ENCODE measurements at places on chromosomes 5 and 9. TPM values are rescaled to one million over a fixed set of nuclear protein-coding genes. Genes with fewer than 3 reads are reported as not detected.

The TMEM215 gene
- polyA plus RNA-seq: not detected

DNA sequence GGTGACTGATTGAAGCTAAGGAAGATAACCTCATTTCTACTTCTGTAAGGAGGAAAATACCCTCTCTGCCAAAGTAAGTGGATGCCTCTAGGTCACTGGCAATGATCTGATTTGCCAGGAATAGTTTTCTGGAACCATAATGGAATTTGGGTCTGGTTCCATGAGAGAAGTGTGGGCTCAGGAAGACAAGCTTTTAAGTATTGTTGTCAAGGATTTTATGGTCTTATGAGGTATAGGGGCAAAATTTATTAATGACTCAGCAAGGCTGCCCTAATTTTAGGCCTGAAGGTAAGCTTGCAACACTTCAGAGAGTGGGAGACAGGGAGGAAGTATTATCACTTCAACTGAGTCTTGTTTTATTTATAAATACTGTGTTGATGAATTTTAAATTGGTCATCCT, 322.6 kb upstream of the ACTBL2 start:
- no peak for DNase-seq

The TAF1L gene
- polyA plus RNA-seq: not detected

The PCDHA9 gene
- not detected for polyA plus RNA-seq

- no peak for DNase-seq
Measured at GRCh38 chr5:80238097-80238496, 17.8 kb downstream of the SERINC5 start.

The IL33 gene
- not detected for polyA plus RNA-seq

The CMBL gene
- not detected for polyA plus RNA-seq

DNA sequence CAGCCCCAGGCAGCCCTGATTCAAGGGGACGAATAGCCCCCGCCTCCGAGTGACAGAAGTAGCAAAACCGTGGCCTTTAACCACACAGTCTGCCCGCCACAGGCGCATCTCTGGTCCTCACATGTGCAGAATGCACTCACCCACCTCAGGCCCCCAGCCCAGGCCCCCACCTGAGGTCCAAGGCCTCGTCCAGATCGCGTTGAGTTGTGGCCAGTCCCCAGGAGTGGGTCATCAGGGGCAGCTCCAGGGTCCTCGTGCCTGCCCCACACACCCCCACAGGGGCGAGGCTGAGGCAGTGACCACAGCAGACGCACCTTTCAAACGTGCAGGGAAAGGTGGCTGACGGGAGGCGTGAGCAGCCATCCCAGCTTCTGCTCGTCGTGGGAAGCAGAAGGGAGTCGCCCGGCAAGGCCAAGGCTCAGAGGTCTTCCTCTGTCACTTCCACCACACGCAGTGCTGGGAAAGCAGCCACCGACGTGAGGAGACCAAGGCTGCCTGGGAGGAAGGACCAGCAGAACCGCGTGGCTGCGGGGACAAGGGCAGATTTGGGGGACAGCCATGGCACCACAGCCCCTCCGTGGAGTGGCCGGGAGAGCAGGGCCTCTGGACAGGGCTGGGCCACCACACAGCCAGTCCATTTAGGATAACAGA, 77.8 kb upstream of the OTULINL start:
- DNase-seq: no peak

DNA sequence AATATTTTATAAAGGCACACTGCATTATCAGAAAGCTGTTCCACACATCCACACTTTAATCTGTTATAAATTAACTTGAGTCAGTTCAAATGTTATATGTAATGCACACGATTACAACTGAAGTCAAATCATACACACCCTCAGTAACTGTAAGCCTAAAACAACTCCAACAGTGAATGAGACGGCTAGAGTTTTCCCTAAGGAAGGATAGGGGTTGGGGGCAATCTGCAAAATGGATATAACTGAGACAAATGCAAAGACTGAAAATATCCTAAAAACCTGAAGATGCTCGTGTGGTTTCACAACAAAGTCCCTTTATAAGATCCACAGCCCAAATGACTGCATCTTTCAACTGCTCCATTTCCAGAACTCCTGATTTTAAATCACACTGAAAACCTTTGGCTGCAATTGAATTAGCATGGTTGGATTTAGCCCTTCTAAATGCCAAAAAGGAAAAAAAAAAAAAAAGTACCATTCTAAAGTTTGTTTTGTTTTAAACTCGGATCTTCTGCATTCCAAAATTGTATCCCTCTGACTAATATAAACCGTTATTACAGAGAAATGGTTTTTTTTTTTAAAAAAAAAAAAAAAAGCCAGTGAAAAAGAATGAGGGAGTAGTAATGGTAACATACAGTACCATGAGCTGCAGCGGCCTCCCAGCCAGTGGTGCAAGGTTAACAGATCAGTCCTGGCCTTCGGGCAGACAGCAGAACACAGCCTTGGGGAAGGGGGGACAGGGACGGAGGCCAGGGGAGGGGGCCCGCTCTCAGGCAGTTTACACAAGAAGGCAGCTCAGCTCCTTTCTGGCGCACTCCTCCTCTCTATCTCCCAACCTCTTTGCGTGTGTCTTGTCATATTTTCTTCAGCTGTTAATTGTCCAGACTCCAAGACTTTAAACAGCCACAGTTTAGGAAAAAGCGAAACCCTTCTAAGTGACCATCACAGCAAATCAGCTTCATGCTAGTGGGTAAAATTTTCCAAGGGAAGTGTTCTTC, 166.1 kb downstream of the BNC2 start:
- DNase-seq: no peak

The KIF27 gene
- 1.8 TPM for polyA plus RNA-seq

The NR4A3 gene
- 15.7 TPM for polyA plus RNA-seq

- DNase-seq: no peak
Measured at GRCh38 chr9:19408316-19408692, 505 bp upstream of the ACER2 start.

GRCh38 chr9:95505072-95505716, 11.6 kb downstream of the PTCH1 start:
- DNase-seq: no peak

- DNase-seq: no peak
Measured at GRCh38 chr9:18368206-18368605, 105.7 kb upstream of the ADAMTSL1 start.

The HTR1A gene
- polyA plus RNA-seq: not detected

The LOX gene
- not detected for polyA plus RNA-seq

The BDP1 gene
- 7.9 TPM for polyA plus RNA-seq

DNA sequence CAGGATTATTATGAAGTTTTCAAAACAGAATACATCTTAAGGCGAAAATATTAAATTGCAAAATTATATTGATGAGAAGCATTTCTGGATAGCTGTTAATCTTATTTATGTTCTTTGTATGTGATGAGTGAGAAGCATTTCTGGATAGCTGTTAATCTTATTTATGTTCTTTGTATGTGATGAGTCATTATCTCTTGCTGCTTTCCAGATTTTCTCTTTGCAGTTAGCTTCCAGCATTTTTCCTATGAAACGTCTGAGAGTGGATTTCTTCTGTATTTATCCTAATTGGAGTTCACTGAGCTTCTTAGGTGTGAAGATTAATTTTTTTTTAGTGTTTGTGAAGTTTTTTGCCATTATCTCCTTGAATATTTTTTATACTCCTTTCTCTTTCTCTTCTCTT, 8.2 kb downstream of the TMEM232 start:
- DNase-seq: no peak

The CYLC2 gene
- not detected for polyA plus RNA-seq

The CNTNAP3B gene
- not detected for polyA plus RNA-seq
